Activated T-cell treated with anti-CD3 and anti-CD28 coated beads, Interleukin-2, amount 50 U/mL, for 72 hours (primary cell): ENCODE measurements at places on chromosomes 1 and 21. TPM values are rescaled to one million over a fixed set of nuclear protein-coding genes. Genes with fewer than 3 reads are reported as not detected.

Gene ARMH1
- 123 TPM for total RNA-seq

Gene CCDC190
- total RNA-seq = not detected

Gene SMPDL3B
- 0.41 TPM for total RNA-seq

DNA sequence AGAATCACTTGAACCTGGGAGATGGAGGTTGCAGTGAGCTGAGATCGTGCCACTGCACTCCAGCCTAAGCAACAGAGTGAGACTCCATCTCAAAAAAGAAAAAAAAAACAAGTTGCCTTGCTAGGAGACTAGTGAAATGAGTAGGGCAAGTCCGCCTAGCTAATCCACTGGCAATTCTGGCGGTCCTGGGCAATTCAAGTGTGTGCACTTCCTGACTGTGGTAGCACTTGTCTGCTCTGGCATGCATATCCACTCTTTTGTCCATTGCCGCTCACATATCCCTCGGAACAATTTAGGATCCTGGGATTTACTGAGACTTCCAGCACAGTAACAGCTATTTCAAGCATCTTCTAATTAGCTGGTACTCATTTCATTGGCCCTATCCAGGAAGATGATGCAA is 426.3 kb upstream of the ADGRL2 start:
- no peaks in the 10 kb centered on the region for H3K27me3 ChIP-seq
- no peaks in the 10 kb centered on the region for H3K36me3 ChIP-seq
- H3K4me3 ChIP-seq = no peak overlapping the region
- no peak for DNase-seq
- H3K27ac ChIP-seq = no peak overlapping the region

- H3K4me1 ChIP-seq = no peaks in the 10 kb centered on the region
- H3K27me3 ChIP-seq = peaks cover 26% of the 10 kb centered on the region
- no peak for DNase-seq
These were observed 172.3 kb downstream of the TGFB2 start for GRCh38 chr1:218517459-218517858.

DNA sequence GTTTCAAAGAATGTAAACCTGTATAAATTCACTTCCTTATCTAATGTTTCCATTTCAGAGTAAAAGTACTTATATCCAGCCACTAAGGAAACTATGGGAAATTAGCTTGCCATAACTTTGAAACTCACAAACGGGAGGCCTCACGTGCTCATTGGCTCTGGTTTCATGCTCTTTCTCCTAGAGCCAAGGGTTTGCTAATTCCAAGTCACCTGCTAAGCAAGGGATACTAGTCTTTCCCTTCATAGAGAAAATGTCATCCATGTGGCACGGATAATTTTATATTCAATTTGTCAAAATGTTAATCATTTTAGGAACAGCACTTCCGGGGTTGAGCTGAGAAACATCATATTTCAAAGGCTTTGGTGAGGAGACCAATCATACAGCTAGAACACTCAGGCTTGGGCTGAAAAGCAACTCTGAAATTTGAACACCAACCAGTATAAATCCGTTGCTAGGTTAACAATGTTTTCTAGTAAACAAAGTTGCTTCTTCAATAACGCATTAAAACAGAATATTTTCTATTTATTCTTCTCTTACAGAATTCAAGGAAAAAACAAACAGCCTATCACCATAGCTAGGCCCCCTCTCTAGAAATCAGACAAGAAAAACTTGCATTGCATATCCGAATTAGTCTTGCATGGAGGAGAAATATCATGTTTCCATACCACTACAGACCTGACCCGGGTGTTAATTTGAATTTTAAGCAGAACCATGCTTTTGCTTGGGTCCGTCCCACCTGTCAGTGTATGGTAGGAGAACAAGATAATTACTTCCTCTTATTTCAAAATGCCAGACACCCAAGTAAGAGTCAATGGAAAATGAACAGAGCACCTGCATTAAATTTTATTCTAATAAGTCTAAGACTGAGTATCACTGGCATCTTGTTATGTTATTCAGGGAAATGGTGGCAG is 196.1 kb upstream of the ESRRG start:
- no peak overlapping the region for H3K4me3 ChIP-seq
- H3K27me3 ChIP-seq = no peaks in the 10 kb centered on the region
- DNase-seq = no peak
- no peak overlapping the region for H3K27ac ChIP-seq
- H3K36me3 ChIP-seq = no peaks in the 10 kb centered on the region
- no peaks in the 10 kb centered on the region for H3K4me1 ChIP-seq
